Stimulated activated CD8-positive, alpha-beta memory T cell treated with anti-CD3 and anti-CD28 coated beads, Interleukin-12 subunit alpha, Interleukin-12 subunit beta, amount 100 ng/mL, for 4 hours (primary cell): ENCODE measurements at places on chromosomes 16 and 17.

DNA sequence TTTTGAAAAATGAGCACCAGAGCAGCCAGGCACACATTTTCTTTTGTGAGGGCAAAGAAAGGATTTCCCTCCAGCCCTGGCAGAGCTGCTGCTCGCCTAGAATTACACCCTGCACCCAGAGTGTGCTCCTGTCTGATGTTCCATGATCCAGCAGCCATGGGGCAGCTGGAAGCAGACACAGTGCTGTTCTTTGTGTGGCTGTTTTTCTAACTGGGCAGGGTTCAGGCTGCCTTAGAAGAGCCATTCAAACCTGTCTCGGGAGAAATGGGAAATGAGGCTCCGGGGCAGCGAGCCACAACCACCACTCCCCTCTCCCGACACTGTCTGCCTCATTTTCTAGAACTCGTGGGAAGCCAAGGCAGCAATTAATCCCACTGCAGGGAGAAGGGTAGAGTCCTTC, 28.9 kb downstream of the LITAF start:
- no peak for DNase-seq

GRCh38 chr17:64154717-64155116, 24.8 kb upstream of the ERN1 start:
- DNase-seq, result no peak

DNA sequence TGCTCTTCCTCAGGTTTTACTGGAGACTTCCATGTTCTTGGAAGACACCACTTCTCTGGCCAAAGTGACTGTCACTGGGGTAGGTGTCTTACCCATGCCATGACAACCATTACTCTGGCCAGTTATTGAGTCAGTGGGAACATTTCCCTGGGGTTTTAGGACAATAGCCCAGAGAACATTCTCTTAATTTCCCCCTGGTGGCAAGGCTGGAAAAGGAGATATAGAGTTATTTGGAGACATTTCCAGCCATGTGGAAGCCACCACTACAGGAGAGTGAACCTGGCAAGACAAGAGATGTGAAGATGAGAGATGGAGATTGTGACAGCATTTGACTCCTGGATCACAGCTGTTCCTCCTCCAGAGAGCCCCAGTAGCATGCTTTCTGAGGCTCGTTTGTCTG, 106.2 kb downstream of the CDK5R1 start:
- no peak for DNase-seq

- no peak for DNase-seq
These were observed 75.5 kb downstream of the AATF start for GRCh38 chr17:37024181-37024637.

DNA sequence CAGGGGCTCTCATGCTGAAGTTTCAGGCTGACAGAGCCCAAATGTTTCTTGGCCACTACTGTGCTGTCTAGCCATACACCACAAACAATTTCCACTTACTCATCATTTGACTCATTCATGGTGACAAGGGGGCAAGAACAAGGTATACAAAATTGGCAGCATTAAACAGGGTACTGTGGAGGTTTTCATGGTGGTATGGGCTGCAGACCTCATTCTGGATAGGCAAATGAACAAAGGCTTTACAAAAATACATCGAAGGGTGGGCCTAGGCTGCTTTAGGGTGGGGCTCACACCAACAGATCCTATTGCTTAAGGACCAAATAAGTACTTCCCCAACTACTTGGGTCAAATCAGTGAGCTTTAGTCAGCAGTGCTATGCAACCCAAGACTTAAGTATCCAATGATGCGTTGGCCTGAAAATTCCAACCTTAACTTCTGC, 53.0 kb downstream of the N4BP1 start:
- no peak for DNase-seq
